Stimulated activated CD4-positive, alpha-beta T cell treated with anti-CD3 and anti-CD28 coated beads, Interleukin-1b, Interleukin-23, amount 100 ng/mL, for 1 hour (primary cell): ENCODE measurements at places on chromosomes 1 and 21.

- no peak for DNase-seq
These were observed 53.7 kb downstream of the ELK4 start for GRCh38 chr1:205577874-205578658.

- DNase-seq, result no peak
These were observed 73.7 kb downstream of the S1PR1 start for GRCh38 chr1:101310506-101310905.

GRCh38 chr1:200493344-200493743 is 83.5 kb upstream of the ZNF281 start:
- no peak for DNase-seq

- no peak for DNase-seq
These were observed 14.4 kb downstream of the URB2 start for GRCh38 chr1:229640455-229640854.

DNA sequence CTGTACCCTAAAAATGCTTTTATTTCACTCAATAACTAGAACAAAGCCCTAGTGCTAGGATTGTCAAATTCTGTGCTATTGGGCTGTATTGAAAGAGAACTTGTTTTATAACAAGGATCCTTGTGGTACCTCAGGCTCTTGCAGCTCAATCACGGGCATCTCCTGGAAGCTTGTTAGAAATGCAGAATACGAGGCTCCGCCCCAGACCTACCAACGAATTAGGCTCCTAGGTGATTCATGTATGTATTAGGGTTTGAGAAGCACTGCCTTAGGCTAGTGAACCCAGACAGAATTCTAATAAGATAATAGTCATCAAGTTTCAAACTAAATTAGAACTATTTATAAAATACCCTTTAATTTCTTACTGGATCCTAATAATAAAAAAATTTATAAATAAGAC is 45.6 kb downstream of the ZZZ3 start:
- no peak for DNase-seq

GRCh38 chr1:94737124-94737998 is 82.8 kb upstream of the SLC44A3 start:
- no peak for DNase-seq

DNA sequence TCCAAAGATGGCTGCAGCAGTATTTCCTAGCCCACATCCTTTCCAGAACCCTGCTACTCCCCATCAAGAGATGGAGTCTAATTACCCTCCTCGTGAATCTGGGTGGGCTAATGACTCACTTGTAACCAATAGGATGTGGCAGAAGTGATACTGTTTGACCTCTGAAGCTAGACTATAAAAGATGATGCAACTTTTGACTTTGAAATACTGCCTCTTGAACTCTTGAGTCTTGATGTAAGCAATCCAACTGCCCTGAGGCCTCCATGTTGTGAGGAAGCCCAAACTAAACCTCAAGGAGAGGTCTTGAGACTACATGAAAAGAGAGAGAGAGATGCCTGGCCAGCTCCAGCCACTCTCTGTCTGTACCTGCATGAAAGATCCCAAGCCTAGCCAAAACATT is 29.5 kb downstream of the LMO4 start:
- no peak for DNase-seq

- DNase-seq, result no peak
These were observed 9.4 kb downstream of the FCAMR start for GRCh38 chr1:206960676-206961386.

- DNase-seq, result no peak
These were observed 78.0 kb downstream of the NID1 start for GRCh38 chr1:235986869-235987268.

DNA sequence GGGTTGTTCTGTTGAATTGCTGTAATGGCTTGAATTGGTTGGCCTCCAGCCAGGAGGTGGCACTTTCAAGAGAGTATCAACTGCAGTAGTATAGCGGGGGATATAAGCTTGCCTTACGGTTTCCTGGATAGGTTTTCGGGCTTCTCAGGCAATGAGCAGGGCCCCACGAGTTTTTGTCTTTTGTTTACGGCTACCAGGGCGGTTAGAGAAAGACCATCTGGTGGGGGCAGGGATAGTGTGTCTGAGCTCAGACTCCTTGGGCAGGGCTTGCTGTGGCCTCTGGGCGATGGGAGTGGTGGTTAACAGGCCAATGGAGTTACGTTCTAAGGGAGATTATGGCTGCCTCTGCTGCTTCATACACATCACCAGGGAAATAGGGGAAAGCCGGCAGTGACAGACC is 62.8 kb downstream of the DTL start:
- no peak for DNase-seq

- no peak for DNase-seq
These were observed 87.0 kb downstream of the CEP350 start for GRCh38 chr1:180041582-180041981.

DNA sequence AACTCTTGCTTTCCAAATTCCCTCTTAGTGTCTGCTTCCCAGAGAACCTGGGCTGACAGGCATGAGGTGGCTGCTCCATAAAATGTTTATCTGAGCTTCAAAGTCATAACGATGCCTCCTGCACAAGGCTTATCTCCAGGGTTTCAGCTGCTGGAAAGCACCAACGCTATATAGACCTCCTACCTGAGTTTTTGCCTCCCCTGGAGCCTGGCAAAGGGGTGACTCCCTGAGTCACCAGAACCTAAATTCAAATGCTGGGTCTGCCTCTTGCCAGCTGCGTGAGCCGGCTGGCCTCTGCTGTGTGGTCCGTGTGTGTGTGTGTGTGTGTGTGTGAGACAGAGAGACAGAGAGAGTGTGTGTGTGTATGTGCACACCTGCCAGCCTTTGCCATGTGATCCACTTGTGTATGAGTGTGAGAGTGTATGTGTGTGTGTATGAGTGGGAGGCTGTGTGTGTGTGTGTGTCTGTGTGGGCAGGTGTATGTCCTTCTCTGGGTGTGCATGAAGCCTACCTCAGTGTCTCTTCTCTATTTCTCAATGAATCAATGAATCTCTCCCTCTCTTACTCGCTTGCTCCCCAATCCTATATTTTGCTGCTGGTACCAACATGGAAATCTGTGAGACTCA is 714.9 kb downstream of the MATN1 start:
- DNase-seq, result no peak

- no peak for DNase-seq
These were observed 82.0 kb downstream of the UBIAD1 start for GRCh38 chr1:11354893-11355553.

DNA sequence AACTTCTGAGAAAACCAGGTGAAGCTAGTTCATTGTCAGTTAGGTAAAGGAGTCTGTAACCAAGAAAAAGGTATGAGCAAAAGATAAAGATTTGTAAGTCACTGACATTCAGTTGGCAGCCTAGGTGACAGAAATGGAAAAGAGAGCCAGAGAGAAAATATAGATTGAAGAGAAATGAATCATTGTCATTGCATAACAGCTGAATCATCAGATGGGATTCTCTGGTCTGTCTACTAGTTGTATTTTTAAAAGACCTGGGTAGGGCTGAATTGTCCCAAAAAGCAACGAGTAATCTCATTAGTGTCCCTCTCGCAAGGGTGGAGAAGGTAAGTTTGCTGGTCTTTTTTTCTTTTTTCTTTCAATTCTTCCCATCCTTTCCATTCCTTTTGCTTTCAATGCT is 36.6 kb downstream of the PTGS2 start:
- no peak for DNase-seq

GRCh38 chr1:236861560-236862218 is 66.6 kb downstream of the MTR start:
- no peak for DNase-seq

- DNase-seq, result no peak
These were observed 41.0 kb downstream of the GATAD2B start for GRCh38 chr1:153881751-153882150.

GRCh38 chr1:4854367-4854766 is 200.0 kb downstream of the AJAP1 start:
- no peak for DNase-seq

- DNase-seq, result no peak
These were observed 10.1 kb upstream of the GUCA2B start for GRCh38 chr1:42142894-42143675.

DNA sequence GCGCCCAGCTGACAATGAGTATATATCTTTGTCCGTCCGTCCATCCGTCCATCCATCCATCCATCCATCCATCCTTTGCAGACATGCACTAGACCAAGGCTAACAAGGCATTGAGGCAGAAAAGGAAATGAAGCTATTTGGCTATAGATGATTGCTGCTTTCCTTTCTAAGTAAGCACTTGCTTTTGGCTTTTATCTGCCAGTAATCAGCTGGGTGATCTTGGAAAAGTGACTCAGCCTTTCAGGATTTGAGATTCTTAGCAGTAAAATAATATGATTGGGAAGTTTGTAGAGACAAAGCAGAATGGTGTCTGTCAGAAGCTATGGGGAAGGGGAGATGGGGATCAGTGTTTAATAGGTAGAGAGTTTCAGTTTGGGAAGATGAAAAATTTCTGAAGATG is 22.7 kb downstream of the ZFYVE9 start:
- DNase-seq, result no peak
